ENCODE measurements at places on chromosomes 7 and 10.

GRCh38 chr10:77576444-77577032 lies 61.1 kb downstream of the KCNMA1 start:
- DNase-seq: no peak

GRCh38 chr7:114504586-114504985 lies 90.0 kb downstream of the FOXP2 start:
- no peak for DNase-seq

DNA sequence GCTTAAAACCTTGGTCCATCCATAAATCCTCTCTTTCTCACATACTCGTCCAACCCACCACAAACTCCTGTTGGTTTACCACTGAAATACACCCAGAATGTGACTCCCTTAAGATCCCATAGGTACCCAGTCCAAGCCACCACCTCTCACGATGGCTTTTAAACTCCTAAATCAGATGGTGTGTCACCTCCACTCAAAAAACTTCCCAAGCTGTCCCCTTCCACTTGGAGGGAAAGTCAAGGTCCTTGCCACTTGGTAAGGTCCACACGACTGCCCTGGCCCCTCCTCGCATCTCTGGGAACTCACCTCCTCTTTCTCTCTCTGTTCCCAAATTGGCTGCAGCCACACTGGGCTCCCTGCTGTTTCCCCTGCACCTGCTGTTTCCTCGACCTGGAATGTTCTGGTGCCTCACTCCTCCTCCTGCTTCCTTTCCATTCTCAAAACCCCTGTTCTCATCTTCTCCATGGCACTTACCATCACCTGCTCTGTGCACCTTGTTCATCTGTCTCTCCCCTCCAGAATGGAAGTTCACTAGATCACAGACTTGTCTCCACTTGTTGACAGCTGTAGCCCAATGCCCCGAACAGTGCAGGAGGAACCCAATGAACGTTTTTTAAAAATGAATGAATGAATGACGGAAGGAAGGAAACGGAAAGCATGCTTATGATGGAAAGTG lies 23.0 kb downstream of the ZFAND2A start:
- DNase-seq: peak; percentile 55

- no peak for DNase-seq
These were observed 27.5 kb downstream of the XPNPEP1 start for GRCh38 chr10:109895848-109896247.
